ENCODE measurements at places on chromosomes 12 and 14.

DNA sequence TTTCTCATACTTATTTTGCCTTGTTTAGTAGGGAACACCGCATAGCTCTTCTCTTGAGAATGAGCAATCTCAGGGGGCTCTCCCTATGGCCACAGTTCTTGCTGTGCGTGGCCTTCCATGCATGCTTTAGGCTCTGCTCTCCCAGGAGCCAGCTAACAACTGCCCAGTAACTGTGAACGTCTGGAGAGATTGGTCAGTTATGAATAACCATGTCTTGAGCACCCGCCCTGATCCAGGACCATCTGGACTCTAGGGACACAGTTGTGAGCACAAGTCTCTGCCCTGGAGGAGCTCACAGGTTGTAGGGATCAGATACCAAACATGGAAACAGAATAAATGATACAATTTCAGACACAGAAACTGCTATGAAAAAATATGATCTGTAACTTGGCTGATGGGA, 12.1 kb downstream of the PSMC1 start:
- DNase-seq = no peak

GRCh38 chr12:22687361-22688076, 62.5 kb downstream of the ETNK1 start:
- DNase-seq = peak; percentile 83

- DNase-seq = peak; percentile 84
Measured at GRCh38 chr12:2064071-2064507, 11.3 kb downstream of the CACNA1C start.

DNA sequence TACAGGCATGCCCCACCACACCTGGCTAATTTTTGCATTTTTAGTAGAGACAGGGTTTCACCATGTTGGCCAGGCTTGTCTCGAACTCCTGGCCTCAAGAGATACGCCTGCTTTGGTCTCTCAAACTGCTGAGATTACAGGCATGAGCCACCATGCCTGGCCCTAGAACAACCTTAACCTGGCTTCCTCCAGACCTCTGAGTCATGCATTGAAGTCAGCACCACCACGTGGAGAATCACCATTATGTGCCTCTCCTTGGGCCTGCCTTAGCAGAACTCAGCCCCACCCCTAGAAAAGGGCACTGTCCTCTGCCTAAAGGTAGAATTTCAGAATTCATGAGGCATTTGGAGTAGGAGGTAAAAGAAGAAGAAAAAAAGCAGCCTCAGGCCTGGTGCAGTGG, 49.0 kb downstream of the LIMA1 start:
- no peak for DNase-seq

DNA sequence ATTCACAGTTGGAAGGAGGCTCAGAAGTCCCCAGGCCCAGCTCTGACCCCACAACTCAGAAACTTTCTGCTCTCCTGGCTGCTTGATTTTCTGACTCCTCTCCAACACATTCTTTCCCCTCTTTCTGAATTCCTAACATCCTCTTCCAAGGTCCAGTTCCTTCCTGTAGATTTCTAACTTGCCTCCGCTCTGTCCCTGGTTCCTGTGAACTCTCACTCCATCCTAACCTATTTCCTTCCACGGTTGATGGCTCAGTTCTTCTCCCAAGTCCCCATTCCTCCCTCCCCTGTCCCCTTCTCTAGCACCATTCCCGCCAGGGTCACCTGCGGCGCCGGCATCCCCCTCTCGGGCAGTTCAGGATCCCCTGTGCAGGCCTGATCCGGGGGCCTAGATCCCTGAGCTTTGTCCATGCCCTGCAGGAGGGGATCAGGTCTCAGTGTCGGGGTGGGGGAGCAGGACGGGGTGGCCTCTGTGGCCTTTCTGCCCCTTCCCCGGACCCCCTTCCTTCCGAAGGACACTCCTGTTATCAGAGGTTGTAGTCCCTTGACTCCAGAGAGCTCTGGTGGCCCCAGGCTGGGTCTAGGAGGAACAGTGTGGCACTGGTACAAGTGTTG, 6.0 kb upstream of the SLC22A17 start:
- no peak for DNase-seq

DNA sequence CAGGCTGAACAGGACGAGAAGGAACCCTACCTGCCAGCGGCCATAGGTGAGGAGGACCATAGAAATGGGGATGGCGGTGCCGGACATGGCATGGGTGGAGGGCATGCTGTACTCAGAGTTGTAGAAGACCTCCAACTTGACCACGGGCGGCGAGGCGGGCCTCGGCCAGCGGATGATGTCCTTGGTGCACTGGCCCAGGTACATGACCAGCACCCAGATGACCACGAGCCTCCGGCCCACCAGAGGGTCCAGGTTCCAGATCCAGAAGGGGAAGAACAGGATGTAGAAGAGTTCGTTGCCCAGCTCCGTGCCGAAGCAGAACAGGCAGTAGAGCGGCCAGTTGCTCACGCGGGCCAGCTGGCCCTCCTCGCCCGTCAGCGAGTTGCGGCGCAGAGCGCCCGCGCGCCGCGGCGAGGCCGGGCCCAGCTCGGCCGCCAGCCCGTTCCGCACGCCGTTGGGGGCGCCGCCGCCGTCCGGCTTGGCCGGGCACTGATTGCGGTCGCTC, 582 bp downstream of the SGPP1 start:
- DNase-seq = peak; percentile 26

DNA sequence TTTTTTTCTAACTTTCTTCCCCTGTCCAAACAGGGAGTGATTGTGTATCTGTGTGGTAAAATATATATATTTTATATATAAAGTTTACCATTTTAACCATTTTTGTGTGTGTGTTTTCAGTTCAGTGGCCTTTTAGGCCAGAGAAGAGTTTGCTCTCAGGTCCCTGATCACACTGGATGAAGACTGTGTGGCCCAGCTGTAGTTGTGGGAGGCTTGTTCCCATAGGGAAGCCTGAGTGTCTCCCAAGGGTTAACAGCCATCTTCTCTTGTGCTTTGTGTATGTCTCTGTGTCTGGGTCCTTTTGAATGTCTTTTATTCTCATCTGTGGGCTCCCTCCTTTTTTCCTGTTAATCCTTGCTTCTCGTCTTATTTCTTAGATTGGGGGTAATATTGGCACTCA, 23.4 kb downstream of the CGRRF1 start:
- no peak for DNase-seq

Data from astrocyte (in vitro differentiated cells and primary cell).